NCI-H460 (cell line): ENCODE measurements at places on chromosomes 16 and 17. TPM values are rescaled to one million over a fixed set of nuclear protein-coding genes. Genes with fewer than 3 reads are reported as not detected.

The KCNJ12 gene
- 3.2 and 4.3 TPM in 2 replicates for total RNA-seq

The GUCY2D gene
- total RNA-seq, result 0.02 TPM in 1 of 2 replicates, not detected in the other

GRCh38 chr17:68020409-68020756, 15.2 kb upstream of the KPNA2 start:
- DNase-seq, result no peak

DNA sequence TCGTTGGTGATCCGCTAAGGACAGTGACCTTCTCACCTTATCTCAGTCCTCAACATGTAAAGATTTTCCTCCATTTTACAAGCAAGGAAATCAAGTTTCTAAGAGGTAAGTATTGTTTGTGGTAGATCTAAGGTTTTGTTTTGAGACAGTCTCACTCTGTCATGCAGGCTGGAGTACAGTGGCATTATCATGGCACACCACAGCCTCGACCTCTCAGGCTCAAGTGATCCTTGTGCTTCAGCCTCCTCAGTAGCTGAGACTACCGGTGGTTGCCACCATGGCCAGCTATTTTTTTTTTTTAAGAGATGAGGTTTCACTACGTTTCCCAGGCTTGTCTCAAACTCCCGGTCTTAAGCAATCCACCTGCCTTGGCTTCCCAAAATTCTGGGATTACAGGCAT, 34.9 kb downstream of the PRKCA start:
- DNase-seq, result no peak

GRCh38 chr16:55292491-55292890, 31.5 kb upstream of the IRX6 start:
- DNase-seq, result no peak

- DNase-seq, result no peak
These were observed 13.3 kb downstream of the MIEN1 start for GRCh38 chr17:39716879-39717536.
